Activated naive CD8-positive, alpha-beta T cell treated with anti-CD3 and anti-CD28 coated beads, Interleukin-2, amount 50 U/mL, for 24 hours (primary cell): ENCODE measurements at places on chromosomes 5 and 9.

DNA sequence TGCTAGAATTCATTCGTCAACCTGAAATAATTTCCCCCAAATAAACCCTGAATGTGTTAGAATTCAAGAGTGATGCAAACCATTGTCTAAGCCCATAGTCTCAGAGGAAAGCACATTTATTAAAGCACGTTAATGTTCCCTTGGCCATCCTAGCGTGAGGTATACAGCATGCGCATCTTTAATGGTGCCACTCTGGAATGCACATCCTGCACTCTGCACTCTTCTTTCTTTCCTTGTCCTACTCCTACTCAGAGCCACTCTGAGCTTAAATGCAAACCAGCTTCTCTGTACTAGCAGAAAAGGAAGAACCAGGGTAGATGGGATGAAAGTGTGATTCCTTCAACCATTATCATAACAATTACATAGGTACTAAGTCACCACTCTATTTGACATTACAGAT lies 50.4 kb downstream of the ARL15 start:
- no peak for DNase-seq

- DNase-seq = no peak
Measured at GRCh38 chr5:5782402-5782801, 359.9 kb downstream of the ICE1 start.

GRCh38 chr5:101346447-101346846 lies 443.4 kb upstream of the ST8SIA4 start:
- DNase-seq = no peak

DNA sequence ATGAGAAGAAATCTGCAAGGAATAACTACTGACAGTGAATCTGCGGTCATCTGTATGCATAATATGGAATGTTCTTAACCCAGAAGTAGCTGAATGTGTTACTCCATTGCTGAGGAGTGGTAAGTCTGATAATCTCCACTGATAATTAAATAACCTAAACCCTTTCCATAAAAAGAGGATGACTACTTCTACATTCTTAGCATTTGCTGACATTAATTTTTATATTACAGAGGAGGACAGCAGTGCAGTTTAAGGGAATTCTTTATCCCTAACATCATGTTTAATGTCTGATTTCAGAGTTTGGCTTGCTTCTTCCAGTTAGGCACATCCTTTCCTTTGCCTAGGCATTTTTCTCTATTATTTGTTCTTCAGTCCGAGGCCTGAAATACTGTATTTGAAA lies 52.2 kb downstream of the CDC42SE2 start:
- DNase-seq = no peak

DNA sequence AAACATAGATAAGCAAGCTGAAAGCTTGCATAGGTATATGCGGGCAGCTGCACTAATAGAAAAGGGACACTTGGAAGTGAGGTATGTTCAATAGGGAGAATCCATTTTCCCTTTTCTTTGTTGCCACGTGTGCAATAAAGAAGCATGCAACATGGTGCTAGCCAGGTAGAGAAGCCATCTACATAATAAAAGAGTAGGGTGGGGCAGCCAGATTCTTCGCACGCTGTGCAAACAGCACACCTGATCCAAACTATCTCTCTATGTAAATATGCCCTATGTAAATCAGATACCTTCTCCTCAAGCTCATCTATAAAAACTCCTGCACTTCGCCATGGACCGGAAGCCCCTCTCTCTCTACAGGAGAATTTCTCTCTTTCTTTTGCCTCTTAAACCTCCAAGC lies 91.9 kb upstream of the C9orf72 start:
- DNase-seq = no peak

GRCh38 chr5:45680950-45681349 lies 15.2 kb downstream of the HCN1 start:
- no peak for DNase-seq

DNA sequence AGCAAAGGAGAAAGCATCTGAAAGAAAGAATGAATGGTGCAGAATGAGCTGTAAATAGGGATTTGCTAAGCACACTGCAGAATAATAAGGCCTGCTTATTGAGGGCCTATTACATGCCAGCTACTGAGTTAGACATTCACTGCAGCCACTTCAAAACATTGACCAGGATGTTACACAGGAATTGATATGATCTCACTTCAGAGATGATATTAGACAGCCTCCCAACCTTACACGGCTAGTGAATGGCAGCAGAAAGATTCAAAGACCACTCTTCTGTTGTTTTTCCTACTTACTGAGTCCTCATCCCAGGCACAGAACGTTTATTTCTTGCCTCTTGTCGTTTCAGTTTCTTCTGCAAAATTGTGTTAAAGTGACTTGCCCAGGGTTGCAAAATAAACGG lies 1209.9 kb upstream of the WWC1 start:
- DNase-seq = no peak

DNA sequence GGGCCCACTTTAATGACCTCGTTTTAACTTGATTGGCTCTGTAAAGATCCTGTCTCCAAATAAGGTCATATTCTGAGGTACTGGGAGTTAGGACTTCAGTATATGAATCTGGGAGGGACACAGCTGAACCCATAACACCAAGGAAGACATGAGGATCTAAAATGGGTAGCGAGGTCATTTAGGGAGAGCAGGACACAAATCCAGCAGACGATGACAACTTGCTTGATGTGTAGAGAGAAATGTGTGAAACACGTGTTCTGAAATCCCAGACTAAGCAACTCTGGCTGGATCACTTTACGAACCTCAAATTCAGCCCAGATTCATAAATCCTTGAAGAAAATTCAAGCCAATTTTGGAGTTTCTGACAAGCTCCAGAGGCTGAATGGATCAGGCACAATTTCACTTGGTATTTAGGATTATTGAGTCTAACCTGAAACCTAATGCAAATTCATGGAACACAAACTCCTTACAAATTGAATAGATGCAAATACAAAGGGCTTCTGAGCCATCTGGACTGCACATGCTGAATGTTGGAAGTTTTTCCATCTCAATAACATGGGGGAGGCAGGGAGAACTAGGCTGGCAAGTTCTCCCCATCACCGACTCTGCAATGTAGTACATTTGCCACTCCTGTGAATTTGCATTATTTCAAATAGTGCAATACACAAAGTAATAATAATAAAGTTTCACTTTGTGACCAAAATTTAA lies 74.0 kb upstream of the SLC30A5 start:
- no peak for DNase-seq

- no peak for DNase-seq
Measured at GRCh38 chr9:90894986-90895687, 93.5 kb downstream of the SYK start.

DNA sequence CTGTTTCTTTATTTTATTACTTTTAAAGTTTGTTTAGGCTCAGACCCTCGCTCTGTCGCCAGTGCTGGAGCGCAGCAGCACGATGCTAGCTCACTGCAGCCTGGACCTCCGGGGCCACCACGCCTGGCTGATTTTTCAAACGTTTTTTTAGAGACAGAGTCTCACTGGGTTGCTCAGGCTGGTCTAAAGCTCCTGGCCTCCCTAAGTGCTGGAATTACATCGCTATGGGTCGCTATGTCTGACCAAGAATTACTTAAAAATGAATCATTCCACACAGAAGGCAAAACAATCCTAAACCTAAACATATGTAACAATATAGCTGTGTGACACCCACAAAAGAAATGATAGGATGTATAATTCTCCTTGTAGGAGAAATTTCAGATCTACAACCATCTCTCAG lies 86.9 kb upstream of the SIMC1 start:
- DNase-seq = no peak

- DNase-seq = peak; percentile 47
Measured at GRCh38 chr9:92763721-92764380, 782 bp downstream of the BICD2 start.

GRCh38 chr5:63145167-63145566 lies 566.5 kb downstream of the LRRC70 start:
- no peak for DNase-seq

- DNase-seq = no peak
Measured at GRCh38 chr9:89465001-89465451, 32.9 kb downstream of the SEMA4D start.

DNA sequence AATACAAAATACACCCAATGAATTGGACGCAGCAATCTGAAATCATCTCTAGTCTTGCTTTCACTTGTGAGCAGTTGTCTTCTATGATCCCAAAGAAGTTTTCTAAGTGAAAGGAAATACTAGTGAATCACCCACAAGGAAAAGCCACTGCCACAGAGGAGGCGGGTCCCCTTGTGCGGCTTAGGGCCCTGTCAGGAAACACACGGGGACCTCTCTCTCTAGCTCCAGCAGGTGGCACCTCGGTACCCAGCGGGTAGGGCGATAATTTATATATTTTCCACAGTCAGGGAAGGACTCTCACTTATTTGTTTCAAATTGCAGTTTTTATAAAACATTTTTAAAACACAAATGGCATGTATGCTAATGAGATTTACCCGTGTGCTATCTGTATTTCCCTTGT lies 417.1 kb downstream of the KDM4C start:
- DNase-seq = no peak

- no peak for DNase-seq
Measured at GRCh38 chr5:25579111-25579510, 934.3 kb upstream of the CDH10 start.

DNA sequence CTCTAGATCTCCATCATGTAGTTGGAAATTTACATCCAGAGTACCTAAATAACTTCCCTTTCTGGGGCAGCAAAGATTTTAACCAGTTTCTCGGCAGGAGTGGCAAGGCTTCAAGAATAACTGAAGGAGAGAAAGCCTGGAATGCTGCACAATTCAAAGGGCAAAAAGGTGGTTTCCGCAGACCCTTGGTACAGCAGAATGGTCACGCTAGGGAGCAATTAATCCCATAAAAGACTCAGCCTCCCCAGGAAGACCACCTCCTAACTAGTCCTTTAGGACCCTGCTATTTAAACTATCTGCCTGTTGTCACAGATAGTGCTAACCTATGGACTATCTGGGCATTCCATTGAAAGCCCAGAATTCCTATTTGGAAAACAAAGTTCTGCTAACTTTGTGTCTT lies 3.6 kb downstream of the HTR1A start:
- no peak for DNase-seq

DNA sequence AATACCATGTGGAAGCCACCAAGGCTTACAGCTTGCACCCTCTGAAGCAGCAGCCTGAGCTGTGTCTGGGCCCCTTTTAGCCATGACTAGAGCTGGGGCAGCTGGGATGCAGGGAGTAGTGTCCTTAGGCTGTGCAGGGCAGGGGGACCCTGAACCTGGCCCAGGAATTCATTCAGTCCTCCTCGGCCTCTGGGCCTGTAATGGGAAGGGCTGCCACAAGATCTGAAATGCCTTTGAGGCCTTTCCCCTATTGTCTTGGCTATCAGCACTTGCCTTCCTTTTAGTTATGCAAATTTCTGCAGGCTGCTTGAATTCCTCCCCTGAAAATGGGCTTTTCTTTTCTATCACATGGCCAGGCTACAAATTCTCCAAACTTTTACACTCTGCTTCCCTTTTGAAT lies 9.0 kb downstream of the GPR150 start:
- DNase-seq = no peak

GRCh38 chr5:132961887-132962286 lies 1.5 kb downstream of the AFF4 start:
- no peak for DNase-seq

GRCh38 chr9:76557674-76558225 lies 98.8 kb downstream of the GCNT1 start:
- DNase-seq = no peak

- no peak for DNase-seq
Measured at GRCh38 chr5:124669956-124670721, 76.3 kb downstream of the ZNF608 start.

DNA sequence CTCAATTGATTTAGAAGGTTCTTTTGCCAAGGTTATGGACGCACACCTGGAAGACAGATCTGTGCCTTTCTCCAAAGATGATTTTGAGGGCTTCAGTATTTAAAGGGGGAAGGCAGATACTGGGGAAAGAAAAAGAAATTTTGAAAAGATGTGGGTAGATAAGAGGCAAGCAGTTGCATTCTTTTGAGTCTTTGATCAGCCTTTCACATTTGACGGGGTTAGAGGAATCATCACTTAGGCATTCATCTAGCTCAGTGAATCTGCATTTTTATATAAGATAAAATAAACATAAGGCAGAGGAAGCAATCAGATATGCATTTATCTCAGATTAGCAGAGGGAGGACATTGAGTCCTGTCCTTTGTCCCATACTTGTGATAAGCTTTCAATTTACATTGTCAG lies 243.4 kb upstream of the RAI14 start:
- no peak for DNase-seq

- DNase-seq = no peak
Measured at GRCh38 chr9:4499917-4500316, 9.6 kb downstream of the SLC1A1 start.

- no peak for DNase-seq
Measured at GRCh38 chr5:168917947-168918600, 338.9 kb upstream of the PANK3 start.
